ENCODE measurements at places on chromosomes 6 and 20. TPM values are rescaled to one million over a fixed set of nuclear protein-coding genes. Genes with fewer than 3 reads are reported as not detected.

DNA sequence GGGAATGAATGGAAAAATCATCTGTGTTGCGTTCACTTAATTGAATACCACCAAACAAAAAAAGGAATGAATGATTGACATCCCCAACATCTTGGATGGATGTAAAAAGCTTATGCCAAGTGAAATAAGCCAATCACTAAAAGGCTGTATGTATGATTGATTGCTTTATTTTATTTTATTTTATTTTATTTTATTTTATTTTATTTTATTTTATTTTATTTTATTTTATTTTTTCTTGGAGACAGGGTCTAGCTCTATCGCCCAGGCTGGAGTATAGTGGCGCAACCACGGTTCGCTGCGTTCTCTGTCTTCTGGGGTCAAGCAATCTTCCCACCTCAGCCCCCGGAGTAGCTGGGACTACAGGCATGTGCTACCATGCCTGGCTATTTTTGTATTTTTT, 263.3 kb downstream of the CDKAL1 start:
- no peaks in the 10 kb centered on the region for H3K4me1 ChIP-seq
- H3K27me3 ChIP-seq: no peaks in the 10 kb centered on the region
- H3K27ac ChIP-seq: no peak overlapping the region

GRCh38 chr20:21156266-21156665, 30.4 kb downstream of the KIZ start:
- no peak for DNase-seq
- H3K27ac ChIP-seq: no peak overlapping the region
- H3K4me3 ChIP-seq: no peak overlapping the region
- H3K27me3 ChIP-seq: no peaks in the 10 kb centered on the region
- no peaks in the 10 kb centered on the region for H3K36me3 ChIP-seq

DNA sequence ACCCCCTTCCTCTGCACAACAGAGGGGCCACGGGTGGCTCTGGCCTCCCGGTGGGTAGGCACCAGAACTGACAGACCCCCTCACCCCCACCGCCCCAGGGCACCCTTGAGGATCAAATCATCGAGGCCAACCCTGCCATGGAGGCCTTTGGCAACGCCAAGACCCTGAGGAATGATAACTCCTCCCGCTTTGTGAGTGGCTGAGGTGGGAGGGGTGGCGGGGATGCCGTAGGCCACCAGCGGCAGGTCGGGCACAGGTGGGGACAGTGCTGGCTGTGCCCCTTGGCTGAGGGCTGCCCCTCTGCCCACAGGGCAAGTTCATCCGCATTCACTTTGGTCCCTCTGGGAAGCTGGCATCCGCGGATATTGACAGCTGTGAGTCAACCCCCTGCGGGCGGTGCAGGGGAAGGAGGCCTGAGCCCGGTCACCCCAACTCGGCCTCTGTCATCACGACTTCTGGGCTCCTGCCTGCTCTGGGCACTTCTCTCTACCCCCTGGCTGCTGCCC, 29.1 kb downstream of the MYH7B start:
- H3K4me3 ChIP-seq: no peak overlapping the region
- H3K27me3 ChIP-seq: peaks cover 19% of the 10 kb centered on the region
- H3K36me3 ChIP-seq: no peaks in the 10 kb centered on the region
- DNase-seq: no peak

DNA sequence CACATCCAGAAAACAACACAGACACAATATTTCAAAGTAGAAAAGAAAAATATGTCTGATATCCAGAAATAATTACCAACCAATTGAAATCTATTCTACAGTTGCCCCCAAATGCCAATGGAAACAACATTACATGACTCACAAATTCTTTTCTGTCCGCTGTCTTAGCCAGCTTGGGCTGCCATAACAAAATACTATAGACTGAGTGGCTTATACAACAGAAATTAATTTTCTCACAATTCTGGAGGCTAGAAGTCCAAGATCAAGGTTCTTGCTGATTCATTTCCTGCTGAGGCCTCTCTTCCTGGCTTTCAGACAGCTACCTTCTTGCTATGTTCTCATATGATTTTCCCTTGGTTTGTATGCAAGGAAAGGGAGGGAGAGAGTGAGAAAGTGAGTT, 698.1 kb downstream of the DHX35 start:
- H3K4me3 ChIP-seq: no peak overlapping the region
- no peaks in the 10 kb centered on the region for H3K27me3 ChIP-seq
- DNase-seq: no peak
- no peaks in the 10 kb centered on the region for H3K36me3 ChIP-seq

GRCh38 chr6:13349811-13350506, 21.6 kb upstream of the TBC1D7 start:
- no peaks in the 10 kb centered on the region for H3K36me3 ChIP-seq
- no peaks in the 10 kb centered on the region for H3K27me3 ChIP-seq
- DNase-seq: no peak
- H3K4me1 ChIP-seq: peaks cover 14% of the 10 kb centered on the region

DNA sequence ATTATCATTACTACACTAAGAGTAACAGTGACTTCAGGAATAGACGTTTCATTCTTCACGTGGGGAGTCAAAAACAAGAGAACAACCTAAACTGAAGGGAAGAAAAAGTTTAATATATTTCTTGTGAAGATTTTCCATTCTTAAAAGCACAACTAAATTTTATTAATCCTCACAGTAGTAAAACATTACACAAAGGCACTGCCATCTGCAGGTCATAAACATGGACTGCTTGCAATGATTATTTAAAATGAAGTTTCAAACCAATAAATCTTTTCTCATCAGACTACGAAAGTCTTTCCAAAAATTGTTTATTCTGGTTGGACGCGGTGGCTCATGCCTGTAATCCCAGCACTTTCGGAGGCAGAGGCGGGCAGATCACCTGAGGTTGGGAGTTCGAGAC, 2.6 kb downstream of the NCOA5 start:
- no peaks in the 10 kb centered on the region for H3K36me3 ChIP-seq
- H3K4me1 ChIP-seq: peaks cover 70% of the 10 kb centered on the region
- H3K27ac ChIP-seq: no peak overlapping the region
- no peaks in the 10 kb centered on the region for H3K27me3 ChIP-seq

DNA sequence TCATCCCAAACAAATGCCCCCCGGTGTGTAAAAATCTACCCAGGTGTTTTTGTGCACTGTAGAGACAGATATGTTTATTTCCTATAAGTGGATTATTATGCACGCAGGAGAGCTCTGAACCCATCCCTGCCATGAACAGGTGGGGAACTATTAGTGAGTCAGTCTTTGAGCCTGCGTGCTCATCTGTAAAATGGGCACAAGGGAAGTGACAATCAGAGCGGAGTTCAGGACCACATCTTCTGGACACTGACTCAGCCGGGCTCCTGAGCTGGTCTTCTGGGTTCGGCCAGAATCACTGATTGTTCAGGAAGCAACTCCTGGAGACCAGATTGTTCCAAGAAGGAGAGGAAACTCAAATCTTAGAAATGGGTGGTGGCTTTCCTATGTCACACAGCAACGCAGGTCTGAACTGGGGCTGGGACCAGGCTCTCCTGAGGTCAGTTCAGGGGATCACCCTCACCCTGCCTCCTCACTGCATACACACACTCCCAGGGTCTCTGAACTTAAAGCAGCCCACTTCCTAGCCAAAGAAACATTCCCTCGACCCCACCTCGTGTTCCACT, 27.3 kb upstream of the TGM2 start:
- H3K36me3 ChIP-seq: no peaks in the 10 kb centered on the region
- peaks cover 19% of the 10 kb centered on the region for H3K4me1 ChIP-seq
- no peak overlapping the region for H3K4me3 ChIP-seq
- DNase-seq: no peak
- no peak overlapping the region for H3K27ac ChIP-seq

DNA sequence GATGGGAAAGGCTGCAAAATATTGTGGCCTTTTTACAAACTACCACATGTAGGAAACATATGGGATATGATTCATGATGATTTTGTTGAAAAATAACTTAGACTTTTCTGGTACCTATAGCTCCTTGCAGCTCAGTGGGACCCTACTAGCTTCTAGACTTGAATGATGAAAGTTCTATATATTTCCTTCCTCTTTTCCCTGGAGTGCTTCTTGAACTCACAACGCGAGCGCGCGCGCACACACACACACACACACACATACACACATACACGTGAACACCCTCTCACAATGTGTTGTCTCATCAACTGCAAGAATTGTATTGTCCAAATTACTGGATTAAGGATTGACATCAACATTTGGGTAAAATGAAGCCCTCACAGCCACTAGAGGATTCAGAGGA, 61.9 kb downstream of the TOX2 start:
- no peak overlapping the region for H3K27ac ChIP-seq
- no peak overlapping the region for H3K4me3 ChIP-seq
- no peaks in the 10 kb centered on the region for H3K36me3 ChIP-seq
- H3K27me3 ChIP-seq: no peaks in the 10 kb centered on the region
- H3K4me1 ChIP-seq: peaks cover 4% of the 10 kb centered on the region
- DNase-seq: no peak

- peak; percentile 77 for DNase-seq
- peak overlapping the region; percentile 61 for H3K4me3 ChIP-seq
- peaks cover 5% of the 10 kb centered on the region for H3K4me1 ChIP-seq
- no peaks in the 10 kb centered on the region for H3K27me3 ChIP-seq
- no peak overlapping the region for H3K27ac ChIP-seq
- peaks cover 24% of the 10 kb centered on the region for H3K36me3 ChIP-seq
Measured at GRCh38 chr6:35318196-35319171, 20.9 kb downstream of the DEF6 start.

GRCh38 chr20:50527068-50527605, 17.0 kb downstream of the PTPN1 start:
- peak overlapping the region; percentile 4 for H3K27ac ChIP-seq
- no peak for DNase-seq
- H3K4me3 ChIP-seq: no peak overlapping the region

PMEPA1 gene
- 26.9 TPM for total RNA-seq

All from lower lobe of right lung (tissue), 2 donors.